ENCODE measurements at places on chromosomes 7 and 10. TPM values are rescaled to one million over a fixed set of nuclear protein-coding genes. Genes with fewer than 3 reads are reported as not detected.

The FAM241B gene
- not detected for total RNA-seq

The TET1 gene
- 0.32 TPM for total RNA-seq

The FAM20C gene
- 7.6 TPM for total RNA-seq

The ODAD2 gene
- 0.32 TPM for total RNA-seq

The GRID2IP gene
- not detected for total RNA-seq

The KAT6B gene
- 5.2 TPM for total RNA-seq

The ANKRD26 gene
- total RNA-seq: 8.4 TPM

The PDK4 gene
- 2.9 TPM for total RNA-seq

The SPDYE8 gene
- not detected for total RNA-seq

The MSMB gene
- total RNA-seq: not detected

The SUN3 gene
- not detected for total RNA-seq

The ADARB2 gene
- total RNA-seq: 0.61 TPM

The TBX20 gene
- total RNA-seq: 0.97 TPM

The CYREN gene
- 22.1 TPM for total RNA-seq

The FZD1 gene
- total RNA-seq: 0.97 TPM

The AOC1 gene
- not detected for total RNA-seq

The CCNY gene
- total RNA-seq: 59.8 TPM

The MSS51 gene
- total RNA-seq: 0.65 TPM

The OPN1SW gene
- total RNA-seq: not detected

The IFIT2 gene
- total RNA-seq: 0.97 TPM

The UBN2 gene
- total RNA-seq: 7.1 TPM

The CUEDC2 gene
- total RNA-seq: 73.1 TPM

The HOXA1 gene
- total RNA-seq: 0.30 TPM

The FBH1 gene
- total RNA-seq: 104 TPM

The GPR158 gene
- not detected for total RNA-seq

The DDIT4 gene
- 176 TPM for total RNA-seq

The CYP26C1 gene
- 0.32 TPM for total RNA-seq

The CALCR gene
- not detected for total RNA-seq

The RBP3 gene
- not detected for total RNA-seq

The NODAL gene
- total RNA-seq: not detected

The EGR2 gene
- total RNA-seq: not detected

The GNGT1 gene
- total RNA-seq: not detected

The RADIL gene
- total RNA-seq: 0.32 TPM

The GCK gene
- 1.3 TPM for total RNA-seq

The SH2D4B gene
- total RNA-seq: 0.30 TPM

The LIPN gene
- total RNA-seq: not detected

The DYNC1I1 gene
- total RNA-seq: 1.8 TPM

The SPDYE1 gene
- total RNA-seq: not detected

The PTF1A gene
- total RNA-seq: not detected

The AKR1C2 gene
- 0.61 TPM for total RNA-seq

The PILRA gene
- not detected for total RNA-seq

The CTAGE4 gene
- 0.30 TPM for total RNA-seq

The NPS gene
- total RNA-seq: not detected

The HHEX gene
- total RNA-seq: 48.2 TPM

The GPR85 gene
- total RNA-seq: 1.2 TPM

The SORCS1 gene
- total RNA-seq: not detected

The CALHM3 gene
- total RNA-seq: not detected

The MMS19 gene
- total RNA-seq: 70.1 TPM

The PRKAR2B gene
- total RNA-seq: 33.5 TPM

The AP1S1 gene
- total RNA-seq: 211 TPM

The ITIH2 gene
- not detected for total RNA-seq

The CCL24 gene
- total RNA-seq: not detected

The STEAP1B gene
- 124 TPM for total RNA-seq

The ASB15 gene
- total RNA-seq: not detected

The RASSF4 gene
- 4.5 TPM for total RNA-seq

The PNLIPRP3 gene
- total RNA-seq: not detected

All from epithelial cell of umbilical artery (primary cell).